ENCODE measurements at places on chromosomes 6 and 20.
A peak's percentile ranks its signal among the peaks of the same experiment; 100 is the strongest.

DNA sequence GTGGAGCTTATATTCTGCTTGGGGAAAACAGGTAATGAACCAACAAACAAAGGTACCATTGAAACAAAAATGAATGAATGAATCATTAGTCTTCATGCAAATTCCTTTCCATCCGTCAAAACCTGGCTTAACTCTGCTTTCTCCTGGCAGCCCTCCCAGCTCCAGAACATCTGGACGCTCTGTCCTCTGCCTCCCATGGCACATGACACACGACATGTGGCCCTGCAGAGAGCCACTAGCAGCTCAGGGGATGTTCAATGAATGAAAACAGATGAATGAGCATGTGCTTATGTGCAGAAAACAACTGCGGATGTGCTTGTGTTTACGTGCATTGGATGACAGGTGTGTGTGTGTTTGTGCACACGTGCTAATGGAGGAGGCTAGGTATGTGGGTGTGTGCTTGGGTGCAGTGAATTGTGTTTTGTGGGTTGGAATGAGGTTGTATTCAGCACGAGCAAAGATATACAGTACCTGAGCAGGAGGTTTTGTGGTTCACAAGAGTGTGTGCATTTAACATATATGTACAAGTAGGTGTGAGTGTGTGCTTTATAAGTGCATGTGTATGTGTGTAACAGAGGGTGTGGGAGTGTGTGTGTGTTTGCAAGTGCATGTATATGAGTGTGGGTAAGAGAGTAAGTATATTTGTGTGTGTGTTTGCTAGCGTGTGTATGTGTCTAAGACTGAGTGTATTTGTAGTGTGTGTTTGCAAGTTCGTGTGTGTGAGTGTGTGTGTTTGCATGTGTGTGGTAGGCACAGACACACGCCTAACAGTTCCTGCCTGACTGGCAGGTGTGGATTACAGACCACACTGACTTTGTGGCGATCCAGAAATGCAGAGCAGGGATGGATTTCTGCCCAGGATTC is 374.1 kb upstream of the SULF2 start:
- DNase-seq, result no peak

DNA sequence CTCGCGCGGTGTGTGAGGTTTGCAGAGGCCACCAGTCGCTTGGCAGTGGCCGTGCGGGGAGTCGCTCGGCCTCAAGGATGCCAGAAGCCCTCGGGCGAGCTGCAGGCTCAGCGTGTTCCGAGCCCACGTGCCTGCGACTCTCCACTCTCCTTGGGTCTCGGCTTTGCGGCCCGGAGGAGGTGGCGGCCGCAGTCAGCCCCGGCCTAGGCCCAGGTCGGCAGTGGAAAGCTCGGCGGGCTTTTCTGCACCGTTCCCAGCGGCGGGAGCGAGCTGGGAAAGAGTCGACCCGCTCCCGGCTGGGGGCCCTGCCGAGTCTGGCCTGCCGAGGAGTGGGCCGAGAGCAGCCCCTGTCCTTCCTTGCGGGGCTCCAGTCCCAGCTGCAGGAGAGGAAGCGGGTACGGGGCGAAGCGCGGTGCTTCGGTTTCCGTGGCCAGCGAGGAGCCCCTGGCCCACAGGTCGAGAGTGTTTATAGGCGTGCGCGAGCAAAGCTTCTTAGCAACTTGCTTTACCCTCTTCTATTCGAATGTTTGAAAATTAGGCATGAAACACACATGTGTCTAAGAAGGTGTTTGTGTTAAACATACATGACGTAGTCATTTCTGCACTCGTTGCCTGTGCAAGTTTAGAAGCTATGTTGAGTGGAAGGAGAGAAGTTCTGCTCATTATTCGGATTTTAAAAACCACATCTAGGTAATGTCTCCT is 5.6 kb downstream of the FOXC1 start:
- no peak for DNase-seq

DNA sequence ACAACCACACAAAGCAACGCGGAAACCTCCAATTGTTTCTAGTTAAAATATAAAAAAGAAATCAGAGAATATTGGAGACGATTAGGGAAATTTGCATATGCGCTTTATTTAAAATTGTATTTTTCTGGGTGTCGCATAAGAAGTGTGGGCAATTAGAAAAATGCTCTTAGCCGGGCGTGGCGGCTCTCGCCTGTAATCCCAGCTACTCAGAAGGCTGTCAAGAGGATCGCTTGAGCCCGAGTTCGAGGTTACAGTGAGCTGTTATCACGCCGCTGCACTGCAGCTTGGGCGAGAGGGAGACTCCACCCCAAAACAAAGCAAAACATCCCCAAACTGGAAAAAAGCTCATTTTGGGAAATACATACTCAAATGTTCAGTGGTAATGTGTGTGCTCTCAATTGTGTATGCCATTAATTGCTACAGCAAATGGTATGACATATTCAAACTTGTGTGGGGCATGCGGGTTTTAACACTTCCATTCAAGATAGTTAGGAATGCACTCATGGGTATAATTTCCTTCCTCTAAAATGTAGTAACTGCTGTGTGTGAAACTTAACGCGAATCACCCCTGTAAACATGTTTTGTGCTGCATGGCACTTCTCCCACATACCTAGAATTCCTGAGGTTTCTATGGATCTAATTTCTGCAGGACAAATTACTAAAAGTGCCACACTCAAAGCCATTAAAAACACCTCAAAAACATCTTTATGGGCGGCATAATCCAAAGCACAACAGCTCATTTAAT is 54.7 kb upstream of the HFE start:
- DNase-seq, result peak; percentile 76

DNA sequence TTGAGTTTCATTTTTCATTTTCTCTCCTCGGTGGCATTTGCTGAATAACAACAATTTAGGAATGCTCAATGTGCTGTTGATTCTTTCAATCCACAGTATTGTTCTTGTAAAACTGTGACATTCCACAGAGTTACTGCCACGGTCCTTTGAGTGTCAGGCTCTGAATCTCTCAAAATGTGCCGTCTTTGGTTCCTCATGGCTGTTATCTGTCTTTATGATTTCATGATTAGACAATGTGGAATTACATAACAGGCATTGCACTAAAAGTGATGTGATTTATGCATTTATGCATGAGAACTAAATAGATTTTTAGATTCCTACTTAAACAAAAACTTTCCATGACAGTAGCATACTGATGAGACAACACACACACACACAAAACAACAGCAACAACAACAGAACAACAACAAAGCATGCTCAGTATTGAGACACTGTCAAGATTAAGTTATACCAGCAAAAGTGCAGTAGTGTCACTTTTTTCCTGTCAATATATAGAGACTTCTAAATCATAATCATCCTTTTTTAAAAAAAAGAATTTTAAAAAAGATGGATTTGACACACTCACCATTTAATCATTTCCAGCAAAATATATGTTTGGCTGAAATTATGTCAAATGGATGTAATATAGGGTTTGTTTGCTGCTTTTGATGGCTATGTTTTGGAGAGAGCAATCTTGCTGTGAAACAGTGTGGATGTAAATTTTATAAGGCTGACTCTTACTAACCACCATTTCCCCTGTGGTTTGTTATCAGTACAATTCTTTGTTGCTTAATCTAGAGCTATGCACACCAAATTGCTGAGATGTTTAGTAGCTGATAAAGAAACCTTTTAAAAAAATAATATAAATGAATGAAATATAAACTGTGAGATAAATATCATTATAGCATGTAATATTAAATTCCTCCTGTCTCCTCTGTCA is 88.1 kb downstream of the SNAP25 start:
- peak; percentile 81 for DNase-seq

GRCh38 chr6:39260456-39260855 is 31.2 kb upstream of the KCNK5 start:
- no peak for DNase-seq

DNA sequence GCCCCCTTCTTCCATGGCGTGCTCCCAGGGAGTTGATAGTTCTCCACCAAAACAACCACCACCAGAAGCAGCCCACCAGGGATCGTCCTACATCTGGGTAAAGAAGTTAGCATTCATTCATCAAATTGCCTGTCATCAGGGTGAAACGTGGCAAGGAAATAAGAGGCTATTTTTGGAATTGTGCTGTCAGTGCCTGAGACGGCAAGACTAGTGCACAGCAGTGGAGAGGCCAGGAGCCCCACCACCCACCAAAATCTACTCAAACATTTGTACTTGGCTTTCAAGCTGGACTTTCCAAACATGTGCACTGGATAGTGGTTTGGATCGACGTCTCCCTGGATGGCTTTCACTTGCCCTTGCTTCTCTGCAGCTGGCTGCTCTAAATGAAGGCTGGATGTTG is 44.8 kb downstream of the TXNDC5 start:
- peak; percentile 33 for DNase-seq

DNA sequence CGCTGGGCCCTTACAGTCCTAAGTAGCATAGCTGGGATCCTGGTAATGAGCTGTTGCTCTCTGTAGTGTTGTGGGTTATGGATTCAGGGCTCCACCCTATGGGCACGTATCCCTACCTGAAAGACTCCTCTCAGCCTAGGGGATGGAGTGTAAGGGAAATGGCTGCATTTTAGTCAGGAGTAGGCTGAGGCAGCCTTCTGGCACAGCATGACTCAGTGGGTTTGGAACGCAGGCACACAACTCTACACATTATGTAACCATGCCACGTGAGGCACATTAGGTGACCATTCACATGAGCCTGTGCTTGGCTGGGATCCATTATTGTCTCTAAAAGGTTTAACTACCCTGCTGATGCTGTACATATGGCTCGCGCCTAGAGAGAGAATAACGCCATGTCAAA is 27.8 kb downstream of the HDDC2 start:
- DNase-seq, result no peak

GRCh38 chr20:47927944-47928343 is 142.7 kb upstream of the SULF2 start:
- DNase-seq, result no peak

DNA sequence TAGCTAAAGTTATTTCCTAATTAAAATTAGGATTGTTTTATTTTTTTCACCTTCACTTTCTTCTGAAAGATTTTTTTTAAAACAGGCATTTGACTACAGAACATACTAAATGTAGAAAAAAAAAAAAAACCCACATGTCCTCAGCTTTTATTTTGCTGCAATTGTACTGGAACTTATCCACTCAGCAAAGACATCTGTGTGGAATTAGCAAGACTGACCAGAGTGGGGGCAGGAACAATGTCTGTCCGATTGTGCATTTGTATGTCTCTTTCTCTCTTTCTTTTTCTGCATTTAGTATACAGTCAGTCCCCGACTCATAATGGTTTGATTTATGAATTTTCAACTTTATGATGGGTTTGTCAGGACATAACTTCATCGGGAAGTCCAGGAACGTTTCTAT is 77.3 kb downstream of the CHD6 start:
- peak; percentile 18 for DNase-seq

DNA sequence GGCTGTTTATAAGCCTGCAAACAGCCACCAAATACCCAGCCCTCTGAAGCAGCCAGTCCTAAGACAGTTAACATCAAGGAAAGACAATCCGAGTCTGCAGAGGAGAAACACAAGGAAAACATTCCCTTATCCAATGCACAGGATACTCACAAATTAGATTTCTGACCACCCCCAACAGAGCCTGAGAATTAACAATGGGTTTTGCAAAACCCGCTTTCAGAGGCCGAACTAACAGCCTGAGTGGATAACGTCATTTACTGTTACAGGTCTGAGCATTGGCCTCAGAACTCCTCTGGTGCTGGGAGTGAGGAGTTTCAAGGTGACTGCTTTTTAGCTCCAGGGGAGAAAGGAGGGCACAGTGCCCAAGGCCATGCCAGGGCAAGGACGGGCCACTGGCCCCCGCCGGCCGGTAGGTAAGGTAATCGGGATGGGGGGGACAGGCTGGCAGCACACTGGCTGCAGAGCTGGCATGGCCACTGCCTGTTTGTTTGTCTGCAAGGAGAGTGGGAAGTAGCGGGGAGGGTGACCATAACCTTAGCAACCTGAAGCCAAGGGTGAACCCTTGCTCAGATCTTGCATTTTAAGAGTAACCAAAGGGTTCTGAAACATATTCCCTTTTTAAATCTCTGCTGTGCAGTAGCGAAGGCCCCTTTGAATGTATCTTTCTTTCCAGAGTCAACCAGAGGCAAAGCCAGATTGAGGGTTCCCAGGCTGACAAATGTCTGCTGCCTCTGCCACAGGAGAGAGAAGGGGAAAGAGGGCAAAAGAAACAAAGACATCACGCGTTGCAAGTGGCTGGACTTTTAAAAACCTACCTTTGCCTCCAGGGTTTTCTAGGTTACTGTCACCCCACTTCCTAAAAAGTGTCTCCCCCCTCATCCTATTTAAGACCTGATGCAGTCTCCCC is 3.9 kb downstream of the ZMYND8 start:
- DNase-seq, result no peak

DNA sequence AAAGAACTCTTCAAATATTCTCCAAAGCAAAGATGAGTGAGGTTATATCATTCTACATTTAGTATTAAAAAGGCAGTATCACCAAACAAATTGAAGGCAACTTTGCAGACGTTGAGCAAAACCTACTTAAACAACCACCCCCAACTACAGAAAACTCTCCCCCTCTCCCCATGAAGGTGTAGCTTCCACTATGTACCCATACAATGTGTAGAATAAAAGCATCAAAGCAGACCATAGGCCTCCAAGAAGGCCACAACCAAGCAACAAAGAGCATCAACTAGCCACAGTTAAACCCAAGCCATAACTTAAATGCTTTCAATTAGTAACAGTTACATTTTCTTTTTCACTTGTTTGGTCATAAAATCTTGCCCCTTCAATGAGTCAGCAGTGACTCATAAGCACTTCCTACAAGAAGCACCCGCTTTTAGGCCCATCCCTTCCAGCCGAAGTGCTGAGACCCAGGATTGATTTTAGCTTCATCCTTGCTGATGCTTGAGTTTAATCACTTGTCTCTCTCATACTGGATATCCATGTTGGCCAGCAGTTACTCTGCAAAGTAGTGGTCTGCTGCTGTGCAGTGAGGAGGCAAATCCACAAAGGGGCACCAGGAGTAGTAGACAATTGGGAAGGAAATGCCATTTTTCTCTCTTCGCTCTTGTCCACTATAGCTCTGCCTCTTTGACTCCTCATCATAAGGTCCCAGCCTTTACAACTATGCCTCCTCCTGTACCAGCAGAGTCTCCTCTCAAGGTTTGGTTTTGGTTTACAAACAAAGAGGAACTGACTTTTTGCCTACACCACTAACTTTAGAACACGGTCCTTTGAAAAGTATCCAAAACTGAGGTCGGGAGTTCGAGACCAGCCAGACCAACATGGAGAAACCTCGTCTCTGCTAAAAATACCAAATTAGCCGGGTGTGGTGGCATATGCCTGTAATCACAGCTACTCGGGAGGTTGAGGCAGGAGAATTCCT is 8.4 kb upstream of the NUP153 start:
- peak; percentile 92 for DNase-seq

- no peak for DNase-seq
These were observed 9.9 kb upstream of the KIF25 start for GRCh38 chr6:167987396-167988153.

- peak; percentile 95 for DNase-seq
These were observed 111.1 kb downstream of the COL12A1 start for GRCh38 chr6:75094614-75095200.

GRCh38 chr6:112180095-112180820 is 74.1 kb downstream of the LAMA4 start:
- peak; percentile 90 for DNase-seq

GRCh38 chr6:165584541-165584940 is 78.5 kb downstream of the PDE10A start:
- no peak for DNase-seq
